HAP-1 (cell line): ENCODE measurements at places on chromosomes 4 and X.

DNA sequence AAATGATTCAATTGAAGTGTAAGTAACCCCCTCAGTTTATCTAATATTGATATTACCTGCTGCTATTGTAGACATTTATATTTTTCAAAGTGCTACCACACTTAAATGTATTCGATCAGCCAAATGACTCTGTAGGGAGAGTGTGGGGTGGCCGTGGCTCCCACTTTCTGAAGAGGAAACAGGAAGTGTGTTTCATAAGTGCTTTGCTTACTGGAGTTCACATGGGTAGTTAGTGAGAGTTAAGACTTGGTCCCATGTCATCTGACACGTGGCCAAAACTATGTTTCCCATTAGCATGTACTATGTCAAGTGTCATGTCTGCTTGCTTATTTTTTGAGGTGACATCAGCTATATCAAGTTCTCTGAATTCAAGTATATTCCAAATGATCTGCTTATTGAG is 308.1 kb upstream of the GATB start:
- no peak for DNase-seq

- DNase-seq = no peak
Observed at GRCh38 chr4:117383468-117383867, 298.1 kb upstream of the TRAM1L1 start.

DNA sequence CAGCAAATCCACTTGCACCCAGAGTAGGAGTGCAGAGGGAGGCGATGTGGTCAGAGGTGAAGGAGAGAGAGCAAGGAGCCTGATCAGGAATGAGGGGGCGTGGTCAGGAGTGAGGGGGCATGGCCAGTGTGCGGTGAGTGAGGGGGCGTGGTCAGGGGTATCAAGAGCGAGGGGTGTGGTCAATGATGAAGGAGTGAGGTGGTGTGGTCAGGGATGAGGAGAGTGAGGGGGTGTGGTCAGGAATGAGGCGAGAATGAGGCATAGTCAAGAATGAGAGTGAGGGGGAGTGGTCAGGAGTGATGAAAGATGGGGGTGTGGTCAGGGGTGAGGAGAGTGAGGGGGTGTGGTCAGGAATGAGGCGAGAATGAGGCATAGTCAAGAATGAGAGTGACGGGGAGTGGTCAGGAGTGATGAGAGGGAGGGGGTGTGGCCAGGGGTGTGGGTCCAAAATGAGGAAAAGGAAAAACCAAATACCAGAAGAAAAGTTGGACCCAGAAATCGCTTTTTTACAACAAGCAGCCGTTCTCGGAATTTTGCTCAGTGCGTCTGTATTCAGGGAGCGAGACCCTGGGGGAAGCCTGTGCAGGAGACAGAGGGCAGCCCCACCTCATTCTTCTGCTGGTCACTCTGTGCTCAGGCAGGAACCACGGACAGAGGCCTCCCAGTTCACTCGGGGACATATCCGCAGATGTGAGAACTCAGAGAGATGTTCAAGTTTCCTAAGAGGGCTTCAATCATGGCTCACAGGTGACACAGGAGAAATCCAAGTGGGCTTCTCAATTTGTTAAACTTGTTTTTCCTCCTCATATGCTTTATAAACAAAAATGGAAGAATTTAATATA is 47.5 kb downstream of the MAGEA1 start:
- peak; percentile 13 for DNase-seq

DNA sequence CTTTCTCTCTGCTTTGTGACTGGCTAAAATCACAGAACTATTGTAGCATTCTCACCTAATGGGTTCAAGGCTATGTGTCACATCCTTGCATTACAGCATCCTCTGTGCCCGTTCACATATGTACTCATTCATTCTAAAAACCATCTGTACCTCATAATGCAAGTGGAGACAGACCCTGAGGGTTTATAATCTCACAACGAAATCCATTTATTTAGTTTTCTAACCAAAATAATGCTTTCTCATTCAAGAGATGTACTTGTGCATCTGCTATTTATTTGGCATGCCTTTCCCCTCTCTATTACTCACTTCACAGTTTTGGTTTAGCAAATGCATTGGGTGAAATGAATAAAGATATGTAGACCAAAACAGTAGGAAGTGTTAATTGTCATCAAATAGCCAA is 261.5 kb downstream of the DCHS2 start:
- DNase-seq = no peak

- no peak for DNase-seq
Observed at GRCh38 chr4:74473155-74473811, 28.3 kb downstream of the AREG start.

GRCh38 chr4:149441338-149441737 is 374.3 kb downstream of the IQCM start:
- DNase-seq = no peak

GRCh38 chr4:147009875-147010274 is 64.2 kb upstream of the TTC29 start:
- DNase-seq = no peak

DNA sequence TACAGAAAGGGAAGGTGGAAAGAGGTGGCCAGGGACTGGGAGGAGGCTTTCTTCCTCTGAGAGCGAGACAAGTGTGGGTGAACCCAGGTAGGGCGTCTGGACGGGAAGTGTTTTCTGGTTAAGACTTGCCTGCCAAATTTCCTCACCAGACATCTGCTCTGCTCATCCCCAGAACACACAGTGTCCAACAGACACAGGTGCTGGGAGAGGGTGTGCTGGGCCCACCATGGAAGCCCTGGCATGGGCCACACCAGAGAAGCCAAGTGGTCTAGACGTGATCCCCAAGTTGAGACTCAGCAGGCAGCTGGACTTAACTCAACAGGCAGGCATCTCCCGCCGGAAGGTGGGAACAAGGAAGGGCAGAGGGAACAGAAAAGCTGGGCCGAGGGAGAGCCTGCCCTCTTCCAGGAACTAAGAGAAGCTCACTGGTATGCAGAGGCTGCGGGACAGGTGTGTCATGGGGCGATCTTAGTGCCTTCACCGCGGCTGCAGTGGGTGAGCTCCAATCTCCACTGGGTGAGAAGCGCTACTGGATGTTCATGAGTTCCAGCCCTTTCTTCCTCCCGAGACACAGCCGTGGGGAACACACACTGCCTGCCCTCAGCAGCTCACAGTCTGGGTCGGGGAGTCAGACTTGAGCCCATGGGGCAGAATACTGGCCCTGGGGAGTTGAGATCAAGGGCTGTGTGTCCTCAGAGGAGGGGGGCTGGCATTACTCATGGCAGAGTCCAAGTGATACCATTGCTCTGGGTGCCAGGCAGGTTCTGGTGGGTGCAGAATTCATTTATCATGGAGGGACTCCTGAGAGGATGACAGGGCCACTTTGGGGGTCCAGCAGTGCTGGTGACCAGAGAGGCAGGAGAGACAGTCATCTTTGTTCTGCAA is 110.2 kb downstream of the CPZ start:
- peak; percentile 4 for DNase-seq

DNA sequence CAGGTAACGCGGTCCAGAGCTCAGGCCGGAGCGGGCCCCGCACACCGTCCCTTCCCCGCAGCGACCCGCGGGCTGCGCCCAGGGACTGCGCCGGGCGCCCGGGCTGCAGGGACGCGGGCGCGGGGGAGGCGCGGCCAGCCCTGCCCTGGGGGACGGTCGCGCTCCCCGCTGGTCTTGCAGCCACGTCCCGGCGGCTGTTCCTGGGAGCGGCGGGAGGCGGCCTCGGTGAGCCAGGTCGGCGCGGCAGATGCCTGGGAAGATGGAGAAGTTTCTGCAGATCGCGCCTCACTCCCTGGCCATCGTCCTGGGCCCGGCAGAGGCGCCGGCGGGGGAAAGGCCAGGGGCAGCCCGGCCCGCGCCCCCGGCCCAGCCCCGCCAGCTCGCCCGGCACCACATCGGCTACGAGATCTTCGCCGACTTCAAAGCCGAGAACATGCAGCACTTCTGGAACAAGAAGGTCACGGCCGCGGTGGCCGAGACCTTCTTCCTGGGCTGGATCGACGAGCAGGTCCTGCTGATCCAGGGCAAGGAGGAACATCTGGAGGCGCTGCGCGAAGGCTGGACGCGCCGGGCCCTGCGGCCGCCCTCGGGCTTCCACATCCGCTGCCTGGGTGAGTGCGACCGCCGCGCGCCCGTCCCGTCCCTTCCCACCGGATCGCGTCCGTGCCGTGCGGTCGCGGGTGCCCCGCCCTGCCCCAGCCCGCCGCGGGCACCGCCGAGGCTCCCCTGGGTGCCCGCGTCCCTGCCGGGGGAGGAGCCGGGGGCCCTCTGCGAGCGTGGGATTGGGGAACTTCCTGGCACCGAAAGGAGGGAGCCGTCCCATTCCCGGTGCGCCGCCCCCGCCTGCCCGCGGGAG is 107.4 kb upstream of the STOX2 start:
- DNase-seq = peak; percentile 65

GRCh38 chr4:77193511-77194102 is 36.6 kb downstream of the CCNG2 start:
- DNase-seq = no peak

- no peak for DNase-seq
Observed at GRCh38 chr4:39568805-39569204, 41.6 kb upstream of the UGDH start.

DNA sequence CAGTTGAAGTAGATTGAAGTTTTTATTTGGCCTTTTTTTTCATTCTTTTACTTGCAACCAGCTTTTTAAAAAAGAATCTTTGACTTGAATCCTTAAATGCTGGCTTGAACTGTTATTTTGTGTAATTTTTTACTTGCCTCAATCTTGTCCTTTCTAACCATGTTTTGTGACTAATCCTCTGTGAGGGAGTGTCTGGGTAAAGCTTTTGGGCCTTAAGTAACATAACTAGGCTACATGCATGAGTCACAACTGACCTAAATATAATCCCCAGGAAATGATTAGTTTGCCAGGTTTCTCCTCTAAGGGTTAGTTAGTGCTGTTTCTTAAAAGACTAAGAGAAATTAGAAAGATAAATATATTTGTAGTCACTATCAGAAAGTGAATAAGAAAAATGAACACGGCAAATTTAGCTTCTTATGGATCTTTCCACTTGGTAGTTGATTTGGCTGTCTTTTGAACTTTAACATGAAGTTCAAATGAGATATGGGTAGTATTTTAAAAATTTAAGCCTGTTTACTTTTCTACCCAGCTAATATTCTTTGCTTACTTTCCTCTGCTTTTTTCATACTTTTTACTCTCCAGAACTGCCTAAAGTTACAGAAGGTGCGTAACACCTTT is 13.0 kb downstream of the EXOC1 start:
- DNase-seq = no peak

GRCh38 chrX:27976284-27976683 is 5.0 kb downstream of the DCAF8L1 start:
- no peak for DNase-seq

- peak; percentile 40 for DNase-seq
Observed at GRCh38 chrX:129842510-129843208, 1.0 kb downstream of the ZDHHC9 start.

DNA sequence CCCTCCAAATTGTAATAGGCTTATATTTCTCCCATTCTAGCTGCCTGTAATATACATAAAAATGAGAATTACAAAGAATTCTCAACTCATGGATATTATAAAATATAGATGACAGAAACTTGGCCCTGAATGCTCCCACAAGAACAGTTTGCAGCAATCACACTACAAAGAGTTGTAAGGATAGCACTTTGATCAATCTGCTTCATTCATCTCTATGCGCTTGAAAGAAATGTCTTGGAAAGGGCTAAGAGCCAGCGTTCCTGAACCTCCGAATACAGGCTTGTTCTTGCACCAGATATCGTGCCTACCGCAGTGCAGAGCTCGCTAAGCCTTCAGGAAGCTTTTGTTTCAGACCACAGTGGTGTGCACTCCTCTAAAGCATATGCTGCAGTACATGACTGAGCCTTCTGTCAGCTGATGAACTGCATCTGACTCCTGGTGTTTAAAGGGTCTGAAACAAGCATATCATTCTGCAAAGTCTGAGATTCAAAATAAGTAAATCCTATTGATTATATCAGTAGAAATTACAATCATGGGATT is 417.6 kb upstream of the ZFP42 start:
- no peak for DNase-seq

GRCh38 chrX:114077773-114078172 is 506.1 kb upstream of the HTR2C start:
- DNase-seq = no peak

- DNase-seq = no peak
Observed at GRCh38 chrX:63032811-63033210, 318.3 kb downstream of the SPIN4 start.

- no peak for DNase-seq
Observed at GRCh38 chr4:8506006-8506372, 65.4 kb downstream of the TRMT44 start.

DNA sequence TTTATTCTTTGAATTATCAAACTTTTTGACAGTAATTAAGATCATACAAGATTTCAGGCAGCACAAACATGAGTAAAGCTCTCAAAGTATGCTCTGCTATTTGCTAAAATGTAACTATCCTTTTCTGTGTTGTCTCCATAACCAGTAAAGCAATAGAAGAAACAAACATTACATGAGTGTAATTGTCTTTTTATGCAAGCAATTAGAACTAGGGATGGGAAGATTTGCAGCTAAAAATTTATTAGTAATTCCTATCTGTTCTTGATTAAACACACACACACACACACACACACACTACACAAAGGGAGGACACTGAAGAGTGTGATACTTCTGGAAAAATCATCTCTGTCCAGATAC is 512.9 kb downstream of the FAT4 start:
- no peak for DNase-seq

DNA sequence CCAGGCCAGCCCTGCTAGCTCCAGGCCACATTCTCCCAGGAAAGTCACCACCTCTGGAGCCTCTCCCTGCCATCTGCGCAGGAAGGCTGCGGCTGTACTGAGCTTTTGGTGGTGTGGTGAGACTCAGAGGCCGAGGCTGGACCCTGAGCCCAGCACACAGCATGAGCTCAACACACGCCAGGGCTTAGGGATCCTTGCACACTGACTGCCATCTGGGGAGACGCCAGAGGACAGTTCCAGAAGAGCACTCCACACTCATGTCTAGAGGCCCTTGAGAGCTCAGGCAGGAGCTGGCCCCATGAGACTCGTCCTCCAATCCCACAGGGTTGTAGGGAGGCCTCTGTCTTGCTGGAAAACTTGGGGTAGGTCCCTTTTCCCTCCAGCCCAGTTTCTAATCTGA is 40.6 kb downstream of the ABLIM2 start:
- DNase-seq = no peak

DNA sequence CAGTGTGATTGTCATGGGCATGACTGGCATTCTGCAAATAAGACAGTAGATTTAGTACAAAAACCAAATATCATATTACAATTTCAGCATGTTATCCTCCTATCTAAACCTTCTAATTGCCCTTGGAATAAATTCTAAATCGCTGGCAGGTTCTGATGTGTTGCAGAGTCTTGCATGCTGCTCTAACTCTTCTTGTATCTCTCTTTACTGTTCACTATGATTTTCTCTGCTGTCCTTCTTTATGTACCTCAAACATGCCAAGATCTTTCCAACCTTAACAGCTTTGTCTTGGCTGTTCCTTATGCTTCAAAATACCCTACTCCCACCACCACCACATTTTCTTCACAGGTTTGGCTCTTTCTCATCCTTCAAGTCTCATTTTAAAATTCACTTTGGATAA is 43.0 kb upstream of the KCNIP4 start:
- DNase-seq = no peak

- DNase-seq = no peak
Observed at GRCh38 chr4:120728892-120729675, 193.4 kb downstream of the PRDM5 start.

- DNase-seq = no peak
Observed at GRCh38 chr4:86939729-86940575, 5.1 kb downstream of the AFF1 start.

- DNase-seq = no peak
Observed at GRCh38 chr4:176156656-176157055, 38.7 kb downstream of the SPATA4 start.

GRCh38 chr4:79049840-79050540 is 110.8 kb upstream of the PAQR3 start:
- DNase-seq = no peak

- no peak for DNase-seq
Observed at GRCh38 chrX:110056419-110056818, 53.5 kb downstream of the TMEM164 start.
